ENCODE measurements at places on chromosomes 2 and 18.

DNA sequence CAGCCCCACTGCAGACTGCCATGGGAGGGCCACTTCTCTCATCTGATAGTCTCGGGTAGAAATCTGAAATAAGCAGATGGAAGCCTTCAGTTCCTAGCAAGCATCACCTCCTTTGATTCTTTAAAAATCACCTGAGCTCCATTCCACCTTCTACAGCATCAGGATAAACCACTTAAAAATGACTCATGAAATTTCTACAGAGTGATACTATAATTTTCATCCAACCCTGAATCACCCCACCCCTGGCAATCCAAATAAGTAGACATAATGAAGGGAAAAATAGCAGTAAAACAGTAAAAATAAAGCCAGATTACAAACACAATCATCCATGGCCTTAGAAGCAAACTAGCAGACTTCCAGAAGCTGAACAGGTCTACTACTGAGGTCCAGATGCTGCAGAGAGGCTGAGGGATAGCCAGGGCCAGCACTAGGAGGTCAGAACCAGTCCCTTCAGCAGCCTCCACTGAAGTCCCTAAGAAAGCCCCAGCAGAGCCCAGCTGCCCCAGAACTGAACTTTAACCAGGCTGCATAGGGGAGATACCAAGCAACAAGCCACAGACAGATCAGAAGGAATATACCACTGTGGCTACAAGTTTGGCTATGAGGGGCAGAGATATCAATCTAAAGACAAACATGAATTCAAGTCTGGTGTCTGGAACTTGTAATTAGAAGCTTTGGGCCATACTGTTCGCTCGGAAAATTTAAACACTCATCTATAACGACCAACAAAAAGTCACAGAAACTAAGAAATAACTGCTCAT lies 54.7 kb upstream of the RNU4ATAC start:
- DNase-seq: no peak

- peak; percentile 21 for DNase-seq
Observed at GRCh38 chr2:38301340-38301968, 75.6 kb downstream of the ATL2 start.

GRCh38 chr2:71830497-71831192 lies 317.0 kb downstream of the CYP26B1 start:
- DNase-seq: no peak

DNA sequence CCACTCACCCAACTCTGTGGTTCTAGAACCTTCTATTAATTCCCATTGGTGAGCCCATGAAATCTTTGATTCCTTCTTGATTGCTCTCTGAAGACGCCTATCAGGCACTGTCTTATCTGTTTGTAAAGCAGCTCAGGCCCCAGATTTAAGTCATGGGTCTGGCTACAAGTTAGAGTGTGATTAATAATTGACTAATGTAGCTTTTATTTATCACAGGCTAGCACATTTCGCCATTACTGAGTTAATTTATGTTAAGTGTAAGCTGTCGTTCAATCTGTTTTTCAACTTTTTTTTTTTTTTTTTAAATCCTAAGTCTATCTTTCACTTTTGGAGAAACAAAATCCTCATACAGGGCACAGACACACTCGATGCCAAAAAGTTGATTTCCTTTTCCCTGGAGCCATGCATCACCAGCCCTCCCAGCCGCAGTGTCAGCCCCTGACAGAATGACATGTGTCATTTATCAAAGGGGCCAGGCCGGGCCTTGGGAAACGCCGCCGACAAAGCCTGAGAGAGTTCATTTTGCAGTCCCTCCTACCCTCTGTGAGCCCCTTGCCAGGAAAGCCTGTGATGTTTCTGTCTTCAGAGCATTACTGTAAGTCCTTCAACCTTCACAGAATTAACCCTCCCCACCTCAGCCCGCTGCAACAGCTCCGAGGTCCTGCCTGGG lies 15.8 kb downstream of the TSHZ1 start:
- DNase-seq: no peak

DNA sequence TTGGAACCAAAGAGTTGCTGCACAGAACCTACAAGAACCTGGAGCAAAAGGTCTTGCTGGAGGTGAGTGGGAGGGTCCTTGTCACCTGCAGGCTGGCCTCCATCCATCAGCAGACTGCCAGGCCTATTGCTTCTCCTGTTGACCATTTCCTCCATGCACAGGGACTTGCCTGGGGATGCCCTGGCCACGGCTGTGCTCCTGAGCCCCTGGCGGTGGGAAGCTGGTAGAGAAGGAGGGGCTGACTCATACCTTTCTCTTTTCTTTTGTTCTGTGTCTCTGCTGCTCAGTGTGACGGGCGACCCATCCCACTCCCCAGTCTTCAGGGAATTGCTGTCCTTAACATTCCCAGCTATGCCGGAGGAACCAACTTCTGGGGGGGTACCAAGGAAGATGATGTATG lies 102.6 kb downstream of the DGKD start:
- DNase-seq: no peak

DNA sequence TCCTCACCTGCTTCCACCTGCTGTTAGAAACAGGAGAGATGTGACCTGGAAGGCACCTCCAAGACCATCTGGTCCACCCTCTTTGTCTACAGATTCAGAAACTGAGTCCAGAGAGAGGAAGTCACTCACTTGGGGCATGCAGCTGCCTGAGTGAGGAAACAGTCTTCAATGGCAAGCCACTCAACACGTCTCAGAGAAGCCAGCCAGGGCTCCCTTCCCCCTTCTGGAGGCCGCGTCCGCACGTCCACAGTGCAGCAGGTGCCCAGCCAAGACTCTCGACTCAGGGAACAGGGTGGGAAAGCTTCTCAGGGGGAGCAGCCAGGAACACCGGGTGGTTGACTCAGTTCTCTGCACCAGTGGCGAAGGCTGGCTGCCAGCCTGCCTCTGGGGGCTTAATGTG lies 201.7 kb downstream of the BCL11A start:
- DNase-seq: no peak

GRCh38 chr18:5868218-5868854 lies 27.0 kb downstream of the TMEM200C start:
- DNase-seq: peak; percentile 41

GRCh38 chr2:237207646-237208045 lies 122.0 kb downstream of the COPS8 start:
- no peak for DNase-seq

GRCh38 chr2:27281855-27282559 lies at the start of gene TRIM54:
Gene TRIM54 (plus strand): TSS chr2:27282429. CDS start chr2:27282732, 303 bp downstream.
- no peak for DNase-seq

DNA sequence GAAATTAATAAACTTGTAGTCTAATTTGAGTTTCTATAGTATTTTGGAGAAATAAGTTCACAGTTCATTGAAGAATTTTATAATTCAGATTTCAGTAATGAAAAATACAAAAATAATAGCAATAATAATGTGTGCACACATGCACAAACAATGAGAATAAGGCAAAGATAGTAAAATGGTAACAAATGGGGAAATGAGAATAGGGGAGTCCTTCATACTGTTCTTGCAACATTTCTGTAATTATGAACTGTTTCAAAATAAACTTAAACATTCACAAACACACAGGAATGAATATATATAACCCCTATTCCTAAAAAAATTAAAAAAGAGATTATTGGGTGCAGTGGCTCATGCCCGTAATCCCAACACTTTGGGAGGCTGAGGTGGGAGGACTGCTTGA lies 63.9 kb downstream of the SPRED2 start:
- DNase-seq: no peak

DNA sequence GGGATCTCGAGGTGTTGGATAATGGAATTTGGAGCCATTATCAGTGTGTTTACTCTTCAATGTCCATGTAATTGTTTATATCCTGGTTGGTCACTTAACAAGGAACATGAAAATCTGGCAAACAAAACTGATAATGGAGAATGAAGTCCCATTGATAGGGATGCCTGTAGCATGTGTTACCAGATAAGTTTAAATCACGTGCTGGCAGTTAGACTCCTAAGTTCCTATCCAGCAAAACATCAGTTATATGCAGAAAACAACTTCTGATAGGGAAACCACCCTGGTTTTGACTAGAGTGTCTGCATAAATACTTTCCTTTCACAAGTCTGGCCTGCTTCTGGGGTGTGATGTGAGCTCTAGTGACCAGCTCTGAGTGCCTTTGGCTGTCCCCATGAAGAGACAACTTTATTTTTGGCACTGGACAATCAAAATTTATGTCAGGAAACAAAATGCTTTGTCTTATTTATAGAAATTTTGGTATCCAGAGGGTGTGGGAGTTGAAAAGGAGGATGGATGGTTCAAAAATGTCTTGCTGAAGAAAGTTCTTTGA lies 82.0 kb downstream of the FHOD3 start:
- no peak for DNase-seq

GRCh38 chr2:68900496-68901198 lies 29.4 kb upstream of the BMP10 start:
- no peak for DNase-seq

GRCh38 chr2:29706171-29706720 lies 215.1 kb downstream of the ALK start:
- DNase-seq: no peak

DNA sequence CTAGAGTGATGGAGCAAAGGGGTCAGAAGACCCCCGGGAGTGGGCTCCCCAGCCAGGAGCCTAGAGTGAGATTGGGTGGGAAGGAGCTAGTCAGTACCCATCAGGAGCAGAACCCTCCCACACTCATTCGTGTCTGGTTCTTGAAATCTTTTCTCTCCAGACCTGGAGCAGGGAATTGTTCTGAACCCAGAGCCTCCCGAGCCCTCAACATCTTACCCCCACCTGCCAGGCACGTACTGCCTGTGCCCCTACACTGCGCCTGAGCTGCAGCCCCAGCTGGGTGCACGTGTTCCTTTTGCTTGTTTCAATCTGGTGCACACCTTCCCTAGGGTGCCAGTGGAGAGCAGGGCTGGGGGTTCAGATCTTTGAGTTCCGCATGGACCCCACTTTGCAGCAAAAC lies 52.6 kb downstream of the BCL2L11 start:
- no peak for DNase-seq

DNA sequence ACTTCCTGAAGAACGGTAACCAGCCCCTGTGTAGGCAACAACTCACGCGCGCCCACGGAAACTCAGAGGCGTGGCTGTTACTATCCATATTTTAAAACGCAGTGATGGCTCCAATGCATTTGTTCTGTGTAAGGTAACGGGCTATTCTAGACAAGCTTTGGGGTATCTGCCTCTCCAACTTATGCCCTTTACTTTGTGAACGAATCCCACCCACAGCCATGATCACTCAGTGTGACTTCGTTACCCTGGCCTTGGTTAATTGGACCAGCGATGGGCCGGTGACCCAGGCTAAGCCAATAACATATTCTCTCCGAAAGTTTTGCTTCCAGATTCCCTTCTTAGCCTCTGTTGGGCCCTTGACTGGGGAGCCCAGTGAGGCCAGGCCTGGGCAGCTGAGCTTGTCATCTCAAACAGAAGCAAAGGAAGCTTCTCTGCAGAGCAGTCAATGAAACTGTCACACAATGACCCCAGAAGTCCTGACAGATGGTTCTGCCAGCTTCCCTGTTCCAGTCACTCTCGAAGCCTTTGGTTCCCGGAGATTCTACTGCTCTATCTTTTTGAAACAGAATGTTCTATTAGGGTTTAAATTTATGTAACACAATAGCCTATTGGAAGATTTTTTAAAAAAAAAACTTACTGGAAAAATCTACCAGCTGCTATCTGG lies 30.7 kb upstream of the ROCK2 start:
- DNase-seq: no peak

DNA sequence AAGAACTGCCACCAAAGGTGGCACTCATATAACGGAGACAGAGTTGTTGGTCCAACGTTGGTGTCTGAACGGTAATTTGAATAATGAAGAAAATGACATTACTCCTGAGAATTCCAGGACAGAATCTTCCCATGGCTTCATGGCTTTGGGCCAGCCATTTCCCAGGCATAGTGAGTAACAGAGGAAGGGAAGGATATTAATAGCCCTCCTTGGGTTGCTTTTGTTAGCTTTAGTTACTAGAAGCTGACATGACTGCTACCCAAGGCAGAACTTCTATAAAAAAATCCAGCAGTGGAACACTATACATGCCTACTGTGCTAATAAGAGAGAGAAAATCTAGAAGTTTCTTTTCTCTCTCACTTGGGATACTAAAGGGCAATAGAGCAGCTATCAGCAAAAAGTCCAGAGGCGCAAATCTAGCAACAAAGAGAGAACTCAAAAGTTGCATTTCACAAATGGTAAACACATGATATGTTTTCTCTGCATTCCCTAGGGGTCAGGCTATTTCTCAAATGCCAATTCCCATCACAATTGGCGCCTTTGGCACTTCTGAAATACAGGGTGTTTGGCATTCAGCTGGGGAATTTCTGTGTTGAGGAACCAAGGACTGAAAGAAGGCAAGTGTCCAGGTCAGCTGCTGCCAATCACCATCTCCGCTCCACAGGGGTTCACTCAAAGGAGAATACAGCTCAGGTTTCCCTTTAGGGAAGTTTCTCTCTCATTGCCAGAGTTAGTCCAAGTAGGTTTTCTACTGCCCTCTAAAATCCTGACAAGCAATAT lies 160.8 kb upstream of the KYNU start:
- DNase-seq: no peak

DNA sequence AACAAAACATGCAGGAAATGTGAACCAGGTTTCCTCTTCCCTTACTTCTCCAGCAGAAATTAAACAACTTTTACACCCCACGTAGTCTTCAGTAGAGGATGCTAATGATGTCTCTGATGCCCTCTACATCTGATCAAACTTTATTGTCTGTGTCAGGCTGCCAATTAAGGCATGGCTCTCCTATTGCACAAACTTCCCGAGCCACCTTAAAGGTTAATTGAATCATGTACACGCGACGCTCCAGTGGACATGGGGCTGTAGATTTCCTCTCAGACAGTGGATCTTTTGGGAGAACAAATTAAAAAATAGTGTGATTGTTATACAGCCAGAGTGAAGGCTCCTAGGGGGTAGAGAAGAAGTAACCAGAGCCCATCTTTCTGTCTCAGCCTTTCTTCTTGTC lies 301.6 kb downstream of the SMAD2 start:
- no peak for DNase-seq

- DNase-seq: no peak
Observed at GRCh38 chr2:215982465-215982875, 30.9 kb downstream of the MREG start.

DNA sequence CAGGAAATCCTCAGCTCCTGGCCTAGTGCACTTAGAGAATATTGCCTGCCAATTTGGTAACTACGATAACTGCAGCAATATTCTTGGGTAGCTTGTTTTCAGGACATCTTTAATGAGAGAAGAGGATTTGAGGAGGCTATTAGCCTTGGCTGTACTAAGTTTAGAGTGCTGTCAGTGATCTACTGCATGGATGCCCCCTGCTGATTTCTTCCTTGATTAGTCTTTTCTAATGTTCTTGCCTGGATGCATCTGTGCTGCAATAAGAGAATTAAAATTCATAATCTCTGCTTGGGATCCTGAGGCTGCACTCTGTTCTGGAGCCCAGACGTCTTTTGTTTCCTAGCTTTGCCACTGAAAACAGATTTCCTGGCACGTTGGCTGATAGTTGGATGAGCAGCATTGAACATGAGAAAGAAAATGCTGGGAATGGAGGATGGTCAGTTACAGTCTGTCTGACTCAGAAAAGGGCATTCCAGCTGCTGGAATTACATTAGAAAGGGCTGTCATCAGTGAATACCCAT lies 115.4 kb downstream of the CCDC85A start:
- no peak for DNase-seq

GRCh38 chr2:173657996-173658717 lies 303.5 kb downstream of the CDCA7 start:
- no peak for DNase-seq

- DNase-seq: no peak
Observed at GRCh38 chr2:240296476-240297255, 138.8 kb upstream of the GPC1 start.

- DNase-seq: no peak
Observed at GRCh38 chr18:78994531-78994930, 14.9 kb downstream of the SALL3 start.

GRCh38 chr2:42196070-42196402 lies 26.9 kb downstream of the EML4 start:
- no peak for DNase-seq

- no peak for DNase-seq
Observed at GRCh38 chr2:84779781-84780180, 101.1 kb downstream of the TRABD2A start.

Measured in stimulated activated CD4-positive, alpha-beta T cell treated with anti-CD3 and anti-CD28 coated beads, Interleukin-15, amount 100 ng/mL, for 48 hours (primary cell).